ENCODE measurements at places on chromosomes 2 and 18.

DNA sequence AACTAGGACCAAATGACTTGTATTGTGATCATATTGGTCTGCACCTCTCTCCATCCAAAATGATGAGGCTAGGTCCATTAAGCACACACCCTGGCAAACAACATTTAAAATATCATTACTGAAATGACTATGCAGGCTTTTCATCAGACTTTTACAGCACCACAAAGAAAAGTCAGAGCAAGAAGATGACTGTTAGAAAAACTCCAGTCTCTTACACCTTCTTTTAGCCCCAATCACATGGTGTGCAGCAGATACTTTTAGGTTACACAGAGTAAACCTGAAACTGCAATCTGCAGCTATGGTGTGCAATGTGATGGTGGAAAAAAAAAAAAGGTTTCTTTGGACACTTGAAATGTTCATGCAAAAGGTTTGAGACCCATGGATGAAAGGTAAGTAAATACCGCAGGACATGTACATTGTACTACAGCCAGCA lies 5.4 kb upstream of the POLI start:
- DNase-seq = no peak

DNA sequence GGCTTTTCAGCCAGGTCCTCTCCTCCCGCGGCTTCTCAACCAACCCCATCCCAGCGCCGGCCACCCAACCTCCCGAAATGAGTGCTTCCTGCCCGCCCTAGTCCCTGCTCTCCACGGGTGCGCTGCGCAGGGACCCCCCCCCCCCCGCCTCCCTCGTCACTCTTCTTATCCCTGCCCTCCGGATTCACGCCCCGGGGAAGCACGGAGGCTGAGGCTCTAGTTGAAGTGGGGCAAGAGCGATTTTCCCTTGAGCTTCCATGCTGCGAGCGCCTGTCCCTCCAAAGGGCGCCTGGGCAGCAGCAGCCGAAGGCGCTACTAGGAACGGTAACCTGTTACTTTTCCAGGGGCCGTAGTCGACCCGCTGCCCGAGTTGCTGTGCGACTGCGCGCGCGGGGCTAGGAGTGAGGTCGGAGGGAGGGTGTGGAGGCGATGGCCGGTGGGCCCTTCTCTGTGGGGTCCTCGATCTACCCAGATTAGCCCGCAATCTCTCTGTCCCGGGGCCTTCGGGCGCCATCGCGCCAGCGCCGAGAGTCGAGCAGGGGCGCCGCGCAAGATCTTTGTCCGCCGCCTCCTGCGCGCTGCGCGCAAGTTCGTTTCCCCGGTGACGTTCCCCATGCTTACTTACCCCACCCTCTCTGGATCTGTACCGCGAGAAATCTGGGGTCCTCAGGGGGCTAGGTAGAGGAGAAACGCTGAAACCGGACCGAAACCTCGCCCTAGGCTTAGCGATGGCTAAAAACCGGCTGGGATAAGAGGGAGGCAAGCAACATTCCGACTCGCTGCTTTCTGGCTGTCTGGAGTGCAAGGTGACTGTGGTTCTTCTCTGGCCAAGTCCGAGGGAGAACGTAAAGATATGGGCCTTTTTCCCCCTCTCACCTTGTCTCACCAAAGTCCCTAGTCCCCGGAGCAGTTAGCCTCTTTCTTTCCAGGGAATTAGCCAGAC lies 677 bp downstream of the GAD1 start:
- DNase-seq = no peak

DNA sequence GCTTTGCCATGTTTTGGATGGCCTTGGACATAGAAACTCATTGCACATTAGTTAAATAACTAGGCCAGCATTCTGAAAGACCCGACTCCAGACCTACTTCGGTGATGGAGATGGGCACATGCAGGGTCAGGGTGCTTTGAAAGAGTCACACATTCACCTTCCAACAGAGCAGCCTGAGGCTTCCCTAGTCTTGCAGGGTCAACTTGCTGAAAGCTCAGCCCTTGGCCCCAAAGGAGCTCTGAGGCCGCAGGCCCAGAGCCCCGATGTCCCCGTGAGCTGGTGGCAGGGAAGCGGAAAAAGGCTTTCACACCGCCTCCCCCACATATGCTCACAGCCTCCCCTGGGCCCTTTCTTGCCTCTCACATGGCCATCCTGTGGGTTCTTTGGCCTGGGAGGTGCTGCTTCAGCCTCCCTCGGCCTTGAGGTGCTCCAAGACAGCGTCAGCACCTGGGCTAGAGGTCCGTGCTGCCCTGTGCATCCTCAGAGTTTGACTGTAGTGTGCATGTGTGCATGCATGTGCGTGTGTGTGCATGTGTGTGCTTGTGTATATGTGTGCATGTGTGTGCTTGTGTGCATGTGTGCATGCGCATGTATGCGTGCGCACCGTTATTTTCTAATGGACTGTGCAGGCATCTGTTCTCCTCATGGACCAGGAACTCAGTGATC lies 21.6 kb downstream of the LDLRAD4 start:
- no peak for DNase-seq

- no peak for DNase-seq
These were observed 64.3 kb upstream of the EPAS1 start for GRCh38 chr2:46232860-46233259.

- DNase-seq = no peak
These were observed 771.1 kb upstream of the ZEB2 start for GRCh38 chr2:145290986-145291385.

DNA sequence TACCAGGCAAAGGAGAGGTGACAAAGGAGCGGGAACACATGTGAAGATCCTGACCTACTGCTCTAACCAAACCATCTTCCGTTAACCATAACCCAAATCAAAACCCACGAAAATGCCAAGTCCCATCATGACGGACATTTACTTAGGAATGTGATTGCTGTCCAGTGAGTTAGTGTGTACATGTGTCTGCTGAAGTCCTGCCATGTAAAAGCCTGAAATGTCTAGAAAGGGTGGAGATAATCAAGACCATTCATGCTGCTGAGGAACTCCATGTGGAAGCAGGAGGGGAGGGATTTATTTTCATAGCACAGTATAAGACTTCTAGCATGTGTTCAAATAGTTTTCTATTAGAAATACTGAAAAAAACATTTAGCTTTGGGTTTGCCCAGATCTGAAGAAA lies 137.0 kb upstream of the BOD1L2 start:
- DNase-seq = no peak

- no peak for DNase-seq
These were observed 15.6 kb downstream of the KANSL3 start for GRCh38 chr2:96622544-96622943.

DNA sequence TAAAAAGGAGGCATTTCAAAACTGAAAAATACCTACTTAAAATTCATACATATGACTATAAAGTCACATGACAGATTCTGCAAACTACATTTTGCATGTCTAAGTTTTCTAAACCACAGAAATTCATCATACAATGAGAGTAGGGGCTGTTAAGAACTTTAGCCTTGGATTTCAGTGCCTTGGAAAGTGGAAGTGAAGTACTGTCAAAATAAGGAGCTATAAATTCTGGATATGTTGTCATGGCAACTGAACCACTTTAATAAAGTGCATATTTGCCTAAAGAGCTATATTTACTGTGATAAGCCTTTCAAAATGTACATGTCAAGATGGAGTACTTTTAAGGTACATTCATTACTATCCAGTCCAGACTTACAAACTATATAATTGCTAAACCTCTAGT lies 227.1 kb downstream of the RAB3GAP1 start:
- no peak for DNase-seq

GRCh38 chr2:59008950-59009349 lies 767.8 kb upstream of the FANCL start:
- no peak for DNase-seq

- no peak for DNase-seq
These were observed 46.0 kb downstream of the CIB4 start for GRCh38 chr2:26595146-26595545.

GRCh38 chr2:28406276-28407096 lies 13.8 kb downstream of the FOSL2 start:
- no peak for DNase-seq

DNA sequence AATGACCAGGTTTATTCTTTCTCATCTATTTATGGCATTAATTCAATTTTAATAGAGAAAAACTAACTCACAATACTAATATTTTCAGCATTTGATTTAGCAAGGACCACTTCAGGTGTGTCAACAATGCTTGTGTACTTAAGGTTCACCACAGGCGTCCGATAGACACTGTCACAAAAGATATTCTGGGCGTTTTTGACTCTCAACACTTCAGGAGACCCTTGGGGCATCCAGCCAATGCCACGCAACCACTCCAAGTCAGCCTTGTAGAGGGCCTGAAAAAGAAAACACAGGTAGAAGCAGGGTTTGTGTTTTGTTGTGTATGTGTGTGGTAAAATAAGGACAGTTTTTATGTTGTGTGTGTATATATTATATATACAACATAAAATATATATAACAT lies 158.2 kb downstream of the NEB start:
- no peak for DNase-seq

- no peak for DNase-seq
These were observed 73.1 kb downstream of the TGOLN2 start for GRCh38 chr2:85254540-85255300.

GRCh38 chr2:222481941-222482340 lies 57.6 kb downstream of the SGPP2 start:
- DNase-seq = no peak

DNA sequence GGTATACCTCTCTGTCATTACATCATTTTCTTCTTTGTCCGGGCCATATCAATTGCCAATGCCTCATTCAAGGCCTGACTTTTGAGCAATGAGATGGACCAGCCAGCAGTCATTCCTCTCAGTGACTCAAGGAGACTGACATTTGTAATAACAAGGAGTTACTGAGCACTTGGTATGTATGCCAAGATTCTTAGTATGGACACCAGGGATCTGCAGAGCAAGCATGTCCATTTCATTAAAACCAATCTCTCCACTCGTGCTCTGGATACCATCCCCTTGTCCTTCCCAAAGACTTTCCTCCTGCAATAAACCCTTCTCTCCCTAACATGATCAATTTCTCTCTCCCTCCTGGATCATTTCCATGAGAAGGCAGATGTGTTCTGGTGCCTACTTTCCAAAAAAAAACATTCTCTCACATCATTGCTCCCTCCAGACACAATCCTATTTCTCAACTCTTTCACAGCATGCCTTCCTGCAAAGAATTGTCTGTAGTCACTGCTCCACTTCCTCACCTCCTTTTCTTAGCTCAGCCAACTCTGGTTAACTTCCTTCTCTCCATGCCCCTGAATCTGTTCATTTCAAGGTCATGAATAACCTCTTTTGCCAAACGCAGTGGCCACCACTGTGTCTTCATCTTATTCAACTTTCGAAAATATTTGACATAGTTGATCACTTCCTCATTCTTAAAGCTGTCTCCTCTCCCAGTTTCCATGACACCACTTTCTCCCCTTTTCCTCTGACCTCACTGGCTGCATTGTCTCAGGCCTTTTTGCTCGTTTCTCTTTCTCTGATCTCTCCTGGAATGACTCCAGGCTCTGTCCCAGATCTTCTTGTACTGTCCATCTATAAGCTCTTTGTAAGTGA lies 102.8 kb upstream of the CYP1B1 start:
- no peak for DNase-seq

GRCh38 chr18:47215554-47216138 lies 35.8 kb downstream of the SKOR2 start:
- DNase-seq = no peak

DNA sequence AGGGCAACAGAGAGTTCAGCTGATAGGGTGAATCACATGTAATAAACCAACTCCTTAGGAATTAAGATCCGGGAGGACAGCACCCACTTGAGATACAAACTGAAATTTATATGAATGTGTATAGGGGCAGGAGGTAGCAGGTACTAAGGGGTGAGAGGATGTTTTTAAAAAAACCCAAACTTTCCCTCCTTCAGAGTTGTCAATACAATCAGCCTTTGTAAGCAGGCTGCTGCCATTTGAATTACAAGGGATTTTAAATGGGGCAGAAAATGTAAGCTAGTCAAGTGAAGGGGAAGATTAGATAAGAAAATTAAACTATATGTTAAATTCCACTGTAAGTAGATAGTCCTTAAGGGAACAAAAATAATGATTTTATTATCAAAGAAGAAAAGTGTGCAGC lies 1239.7 kb upstream of the CELF4 start:
- no peak for DNase-seq

DNA sequence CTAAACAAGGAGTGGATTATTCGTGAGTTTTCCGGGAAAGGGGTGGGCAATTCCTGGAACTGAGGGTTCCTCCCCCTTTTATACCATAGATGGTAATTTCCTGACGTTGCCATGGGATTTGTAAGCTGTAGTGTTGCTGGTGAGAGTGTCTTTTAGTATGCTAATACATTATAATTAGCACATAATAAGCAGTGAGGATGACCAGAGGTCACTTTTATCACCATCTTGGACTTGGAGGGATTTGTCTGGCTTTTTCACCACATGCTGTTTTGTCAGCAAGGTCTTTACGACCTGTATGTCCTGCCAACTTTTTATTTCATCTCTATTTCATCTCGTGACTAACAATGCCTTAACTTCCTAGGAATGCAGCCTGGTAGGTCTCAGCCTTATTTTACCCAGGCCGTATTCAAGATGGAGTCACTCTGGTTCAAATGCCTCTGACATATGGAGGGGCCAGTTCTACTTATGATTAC lies 124.8 kb upstream of the B3GNT2 start:
- no peak for DNase-seq

GRCh38 chr2:200318940-200319435 lies 12.5 kb downstream of the SPATS2L start:
- DNase-seq = no peak

DNA sequence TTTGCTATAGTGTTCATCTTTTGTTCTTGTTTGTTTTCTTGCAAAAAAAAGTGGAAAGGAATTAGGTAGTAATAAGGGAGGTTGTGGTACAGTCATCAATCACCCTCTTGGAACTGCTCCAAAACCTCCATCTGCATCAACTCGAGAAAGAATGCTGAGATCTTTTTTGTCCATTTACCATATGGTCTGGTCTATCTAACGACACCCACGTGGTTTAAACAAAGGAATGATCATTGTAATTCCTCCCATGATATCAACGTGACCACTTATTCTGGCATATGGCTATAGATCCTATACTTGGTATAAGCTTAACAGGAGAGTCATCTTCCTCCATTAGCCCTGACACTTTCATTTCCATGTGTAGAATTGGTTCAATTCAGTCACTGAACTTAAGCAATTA lies 1025.3 kb upstream of the NXPH2 start:
- DNase-seq = no peak

GRCh38 chr2:23286758-23287704 lies 97.9 kb upstream of the KLHL29 start:
- no peak for DNase-seq

DNA sequence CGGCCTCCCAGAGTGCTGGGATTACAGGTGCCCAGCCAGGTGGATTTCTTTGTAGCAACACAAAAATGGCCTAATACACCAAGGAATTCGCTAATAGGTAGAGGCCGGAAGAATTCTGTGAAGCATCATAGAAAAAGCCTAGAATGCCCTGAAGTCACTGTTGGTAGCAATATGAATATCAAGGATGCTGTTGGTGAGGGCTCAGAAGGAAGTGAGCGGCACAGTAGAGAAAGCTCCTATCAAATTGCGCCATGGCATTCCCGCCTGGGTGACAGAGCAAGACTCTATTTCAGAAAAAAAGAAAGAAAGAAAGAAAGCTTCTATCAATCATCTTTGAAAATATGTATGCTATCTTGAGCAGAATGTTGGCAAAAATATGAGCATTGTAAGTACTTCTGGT lies 23.8 kb downstream of the GALNT5 start:
- DNase-seq = no peak

- DNase-seq = no peak
These were observed 436.4 kb upstream of the SALL3 start for GRCh38 chr18:78543201-78543725.
